CD4-positive, alpha-beta T cell treated with Interleukin-2 at 100 ng/mL for 4 hours (primary cell): ENCODE measurements at places on chromosomes 12 and 14.

GRCh38 chr12:128753438-128753837 is 70.3 kb downstream of the SLC15A4 start:
- no peak for DNase-seq

DNA sequence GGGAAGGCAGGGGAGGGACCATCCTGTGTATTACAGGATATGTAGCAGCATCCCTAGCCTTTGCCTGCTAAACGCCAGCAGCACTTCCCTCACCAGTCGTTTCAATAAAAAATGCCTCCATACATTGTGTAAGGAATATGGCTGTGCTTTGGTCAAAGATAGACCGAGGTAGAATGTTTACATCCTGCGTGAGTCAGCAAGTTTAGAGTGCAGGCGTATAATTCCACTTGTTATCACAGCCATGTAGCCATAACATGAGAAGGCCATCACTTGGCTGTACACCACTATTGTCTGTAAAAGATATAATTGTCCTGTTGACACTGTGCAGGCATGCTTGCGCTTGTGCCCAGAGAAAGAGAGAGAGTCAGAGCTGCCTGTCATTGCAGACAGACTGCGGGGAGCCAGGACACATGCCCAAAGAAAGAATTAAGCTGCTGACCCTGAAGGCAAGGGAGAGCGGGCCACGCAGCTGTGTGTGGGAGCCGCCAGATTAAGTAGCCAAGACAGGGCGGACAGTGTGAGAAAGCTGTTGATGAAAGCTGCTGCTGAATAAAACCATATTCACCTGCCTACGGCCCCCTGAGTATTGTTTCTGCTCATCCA is 68.4 kb downstream of the CRACR2A start:
- no peak for DNase-seq

DNA sequence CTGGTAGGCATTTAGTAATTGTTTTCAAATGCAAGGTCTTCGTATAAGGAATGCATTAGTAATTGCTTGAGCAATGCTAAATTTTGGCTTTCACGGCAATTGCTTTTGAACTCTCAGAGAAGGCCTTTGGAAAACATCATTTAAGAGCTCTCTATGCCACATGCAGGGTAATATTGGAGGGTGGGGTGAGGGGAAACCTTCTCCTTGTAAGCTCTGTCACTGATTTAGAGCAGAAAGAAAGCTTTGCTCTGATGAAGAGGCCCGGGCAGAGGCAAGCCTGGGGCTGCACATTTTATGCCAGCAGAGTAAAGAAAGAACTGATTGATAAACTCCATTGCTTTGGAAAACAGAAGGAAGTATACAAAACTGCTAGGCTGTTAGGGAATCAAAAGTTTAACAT is 70.9 kb downstream of the TRIM9 start:
- no peak for DNase-seq

GRCh38 chr14:47269756-47270492 is 405.5 kb downstream of the MDGA2 start:
- DNase-seq = no peak

GRCh38 chr14:103828315-103828967 is 18.9 kb downstream of the PPP1R13B start:
- DNase-seq = no peak

GRCh38 chr12:93851257-93851671 is 174.1 kb downstream of the CRADD start:
- DNase-seq = peak; percentile 39

GRCh38 chr14:24630872-24631477 is 3.0 kb downstream of the GZMB start:
- DNase-seq = no peak

- DNase-seq = peak; percentile 8
Observed at GRCh38 chr12:98646294-98647090, 1.4 kb downstream of the APAF1 start.

GRCh38 chr12:91852634-91853033 is 293.0 kb downstream of the BTG1 start:
- DNase-seq = no peak

DNA sequence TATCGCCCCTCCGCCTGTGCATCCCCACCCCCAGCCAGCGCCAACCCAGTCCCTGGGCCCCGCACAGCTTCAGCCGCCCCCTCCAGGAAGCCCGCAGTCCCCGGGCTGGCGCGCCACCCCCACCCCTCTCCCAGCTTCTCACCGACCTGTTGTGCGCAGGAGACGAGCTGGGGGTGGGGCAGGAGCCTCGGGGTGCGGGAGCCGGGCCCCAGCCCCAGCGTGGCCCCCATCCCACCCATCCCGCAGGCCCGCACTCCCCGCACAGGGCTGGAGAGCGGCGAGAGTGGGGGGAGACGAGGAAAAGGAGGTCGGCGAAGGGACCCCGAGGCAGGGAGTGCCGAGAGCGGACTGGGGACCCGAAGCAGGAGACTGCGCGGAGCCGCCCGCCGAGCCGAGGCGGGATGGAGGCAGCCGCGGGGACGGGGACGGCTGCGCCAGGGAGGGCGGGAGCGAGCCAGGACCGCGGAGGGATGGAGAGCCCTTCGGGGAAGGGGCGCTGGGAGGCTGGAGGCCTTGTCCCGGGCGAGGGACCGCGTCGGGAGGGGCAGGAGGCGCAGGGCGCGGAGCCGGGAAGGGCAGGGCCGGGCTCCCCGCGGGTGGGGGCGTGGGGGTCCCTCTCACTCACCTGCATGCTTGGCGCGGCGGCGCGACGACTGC is 498 bp downstream of the PIANP start:
- no peak for DNase-seq

DNA sequence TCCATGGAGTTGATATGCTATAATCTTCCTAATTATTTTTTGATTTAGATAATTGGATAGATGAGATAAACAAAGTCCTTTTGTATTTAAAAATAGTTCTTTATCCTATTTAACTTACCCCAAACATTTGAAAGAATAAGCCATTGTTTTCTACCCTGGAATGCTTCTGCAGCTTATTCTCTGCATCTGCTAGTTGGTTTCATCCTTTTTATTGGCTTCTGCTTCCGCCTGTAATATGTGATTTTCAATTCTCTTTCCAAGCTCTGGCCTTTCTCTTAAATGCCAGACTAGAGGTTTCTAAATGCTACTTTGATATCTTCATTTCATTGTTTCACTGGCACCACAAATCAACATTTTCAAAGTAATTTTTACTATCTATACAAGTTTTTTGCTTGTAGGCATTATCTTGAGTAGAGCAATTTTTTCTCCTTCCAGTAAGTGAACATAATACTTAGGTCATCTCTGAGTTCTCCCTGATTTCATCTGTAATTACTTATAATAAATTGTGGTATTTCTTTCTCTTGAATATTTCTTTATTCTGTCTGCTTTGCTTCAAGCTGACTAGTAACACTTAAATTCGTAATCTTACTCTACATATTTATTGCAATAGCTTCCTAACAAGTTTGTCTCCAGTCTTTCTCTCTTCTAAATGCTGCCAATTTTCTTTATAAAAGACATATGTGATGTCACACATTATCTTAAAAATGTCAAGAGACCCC is 958.4 kb downstream of the SLC6A15 start:
- DNase-seq = no peak
